IPS DF 6.9 (cell line): ENCODE measurements at places on chromosomes 5 and 9.

DNA sequence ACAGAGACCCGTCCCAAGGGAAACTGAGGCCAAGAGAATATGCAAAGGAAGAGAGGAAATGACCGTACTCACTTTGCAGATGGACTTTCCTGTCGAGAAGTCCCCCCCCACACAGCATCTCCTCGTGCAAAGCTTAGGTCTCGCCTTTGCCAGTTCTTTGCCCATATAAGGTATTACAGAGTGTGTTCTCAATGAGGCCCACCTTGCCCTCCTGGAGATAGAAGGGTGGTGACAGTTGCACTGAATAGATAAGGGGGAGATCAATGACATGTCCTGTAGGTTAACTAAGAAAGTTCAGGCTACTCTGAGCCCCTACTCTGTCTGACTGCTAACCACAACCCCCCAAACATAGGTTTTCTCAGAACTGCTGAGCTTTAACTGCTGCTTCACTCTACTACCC, 68.2 kb upstream of the SPTLC1 start:
- no peak for DNase-seq

DNA sequence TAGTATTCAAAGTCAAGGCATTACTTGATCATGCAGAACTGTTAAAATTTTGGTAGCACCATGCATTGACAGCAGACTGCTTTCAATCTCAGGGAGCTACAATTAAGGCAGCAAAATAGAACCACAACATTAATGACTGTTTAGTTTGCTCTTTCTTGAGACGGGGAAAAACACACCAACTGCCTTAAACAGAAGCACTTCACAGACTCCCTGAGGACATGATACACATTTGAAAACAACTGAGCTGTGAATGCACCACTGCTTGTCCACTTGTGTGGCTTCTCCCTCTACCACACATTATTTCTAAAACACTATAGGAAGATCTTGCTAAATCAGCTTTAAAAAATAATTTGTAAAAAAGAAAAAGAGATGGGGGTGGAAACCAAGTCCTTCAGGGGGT, 79.6 kb upstream of the MAST4 start:
- DNase-seq, result no peak

DNA sequence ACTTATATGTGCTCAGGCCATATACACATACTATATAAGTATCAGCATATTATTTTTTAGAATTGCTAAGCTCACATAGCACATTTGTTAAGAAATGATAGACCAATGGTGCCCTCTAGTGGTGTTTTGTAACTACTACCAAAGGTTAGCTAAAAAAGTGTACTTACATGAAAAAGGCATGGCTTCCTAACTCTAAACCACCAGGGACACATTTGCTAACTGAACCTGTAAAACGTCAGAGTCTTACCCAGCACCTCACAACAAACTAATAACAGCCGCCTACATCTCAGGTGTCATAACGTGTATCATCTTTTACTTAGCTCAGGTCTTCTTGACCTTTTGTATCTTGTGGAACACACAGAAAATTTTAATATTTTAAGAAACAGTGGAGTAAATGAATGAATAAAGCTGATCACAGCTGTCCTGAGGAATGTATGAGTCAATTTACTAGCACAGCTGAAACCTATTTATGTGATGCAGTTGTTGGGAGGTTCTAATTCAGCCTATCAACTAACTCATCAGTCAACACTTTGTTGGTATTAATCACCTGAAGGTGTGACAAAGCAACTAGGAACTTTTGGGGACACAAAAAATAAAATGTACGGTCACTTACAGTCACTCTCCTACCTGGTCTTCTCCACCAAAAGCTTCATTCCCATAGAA, 72.9 kb downstream of the BAAT start:
- DNase-seq, result peak; percentile 41

DNA sequence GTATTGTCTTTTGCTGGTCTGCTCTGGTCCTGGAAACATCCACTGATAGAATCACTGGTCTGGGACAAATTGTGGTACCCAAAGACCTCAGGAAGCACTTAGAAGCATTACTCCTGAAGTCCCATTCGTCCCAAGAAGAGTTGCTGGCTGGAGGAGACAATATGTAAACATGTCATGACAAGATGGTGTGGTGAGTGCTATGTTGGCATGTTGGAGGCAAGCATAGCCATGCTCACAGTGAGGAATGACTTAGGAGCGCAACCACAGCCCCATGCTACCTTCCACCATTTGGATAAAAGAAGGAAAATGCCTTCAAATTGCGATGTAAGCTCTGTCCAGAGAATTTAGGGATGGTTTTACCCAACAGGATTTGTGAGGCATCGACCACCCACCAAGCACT, 115.8 kb upstream of the STC2 start:
- no peak for DNase-seq

DNA sequence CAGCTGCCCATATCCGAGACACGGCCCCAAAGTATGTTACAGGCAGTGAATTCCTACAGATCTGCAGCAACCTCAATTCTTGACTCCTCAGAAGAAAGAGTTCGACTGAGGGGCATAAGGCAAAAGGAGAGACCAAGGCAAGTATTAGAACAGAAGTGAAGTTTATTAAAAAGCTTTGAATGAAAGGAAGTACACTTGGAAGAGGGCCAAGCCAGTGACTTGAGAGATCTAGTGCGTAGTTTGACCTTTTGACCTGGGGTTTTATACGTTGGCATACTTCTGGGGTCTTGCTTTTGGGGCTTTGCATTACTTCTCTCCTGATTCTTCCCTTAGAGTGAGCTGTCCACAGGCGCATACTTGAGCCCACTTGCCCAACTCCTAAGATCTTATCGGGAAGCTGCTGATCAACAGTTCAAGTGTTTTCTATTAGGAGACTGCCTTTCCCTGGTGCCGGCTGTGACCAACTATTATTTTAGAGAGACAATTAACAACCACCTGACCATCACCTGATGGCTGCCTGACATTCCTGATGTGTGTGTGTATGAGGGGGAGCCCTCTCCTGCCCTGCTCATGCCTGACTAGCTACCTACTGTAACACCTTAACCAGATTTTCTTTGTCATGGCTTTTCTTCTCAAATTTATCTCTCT, 1.5 kb upstream of the DEPDC1B start:
- no peak for DNase-seq

GRCh38 chr5:177455036-177455660, 8.5 kb downstream of the PRR7 start:
- no peak for DNase-seq

DNA sequence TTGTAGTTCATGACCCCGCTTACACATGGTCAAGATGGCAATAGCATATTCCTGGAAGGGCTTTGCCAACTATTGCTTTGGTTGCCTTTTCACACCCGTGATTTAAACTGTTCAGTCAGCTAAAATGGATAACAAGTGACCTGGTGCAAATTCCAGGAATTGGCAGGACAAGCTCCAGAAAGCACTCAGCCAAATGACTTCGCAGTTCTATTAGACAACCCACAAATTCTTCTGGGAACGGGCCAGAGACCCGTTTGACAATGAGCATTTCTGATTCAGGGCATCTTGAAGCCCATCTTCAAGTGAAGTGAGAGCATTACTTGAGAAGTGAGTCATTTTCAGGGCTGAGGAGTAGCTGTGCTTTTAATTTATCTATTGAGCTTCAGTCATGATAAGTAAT, 165.0 kb downstream of the DROSHA start:
- DNase-seq, result no peak

GRCh38 chr5:57410374-57411320, 72.0 kb downstream of the ACTBL2 start:
- DNase-seq, result no peak

GRCh38 chr5:3195994-3196393, 399.6 kb upstream of the IRX1 start:
- no peak for DNase-seq

- DNase-seq, result no peak
Measured at GRCh38 chr5:160324886-160325285, 12.5 kb upstream of the CCNJL start.

- no peak for DNase-seq
Measured at GRCh38 chr5:176806137-176806536, 4.2 kb upstream of the UNC5A start.

GRCh38 chr5:13505326-13505725, 439.2 kb downstream of the DNAH5 start:
- DNase-seq, result no peak

DNA sequence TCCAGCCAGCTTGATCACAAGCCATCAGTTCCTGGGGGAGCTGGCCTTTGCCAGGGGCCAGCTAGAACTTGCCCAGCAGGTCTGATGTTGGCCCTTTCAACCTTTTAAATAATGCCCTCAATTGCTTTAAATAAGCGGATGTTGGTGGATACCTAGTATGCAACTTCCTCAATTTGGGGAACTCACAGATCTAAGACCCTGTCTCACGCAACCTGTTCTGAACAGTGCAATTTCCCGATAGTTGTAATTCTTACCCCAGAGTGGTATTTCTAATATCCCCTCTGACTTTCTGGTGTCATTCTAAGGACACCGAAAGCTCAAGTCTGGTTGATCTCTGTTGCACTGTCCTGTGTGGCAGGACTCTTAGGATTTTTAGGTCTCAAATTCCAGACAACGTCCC, 23.1 kb downstream of the GALNT12 start:
- no peak for DNase-seq

GRCh38 chr9:130661451-130662098, 2.8 kb upstream of the PRDM12 start:
- DNase-seq, result no peak

- no peak for DNase-seq
Measured at GRCh38 chr9:135073081-135073740, 14.3 kb upstream of the OLFM1 start.

DNA sequence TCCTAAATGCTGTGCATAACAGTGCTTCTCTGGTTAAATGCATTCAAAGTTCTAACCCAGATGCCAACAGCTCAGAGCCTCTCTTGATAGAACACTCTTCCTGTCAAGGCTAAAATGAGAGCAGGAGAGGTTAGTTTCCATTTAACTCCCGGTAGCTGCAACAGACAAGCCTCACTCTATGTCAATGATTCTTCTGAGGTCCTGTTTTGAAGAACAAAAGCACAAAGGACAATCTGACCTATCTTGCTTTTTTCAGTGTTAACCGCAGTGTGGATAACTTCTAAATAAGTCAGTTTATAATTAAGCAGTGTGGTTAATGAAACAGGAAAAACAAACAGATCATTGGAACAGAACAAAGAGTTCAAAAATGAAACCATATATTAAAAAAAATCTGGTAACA, 80.7 kb downstream of the ANKRD55 start:
- DNase-seq, result no peak

GRCh38 chr9:70480405-70480980, 66.0 kb upstream of the KLF9 start:
- DNase-seq, result no peak

- DNase-seq, result no peak
Measured at GRCh38 chr5:89545076-89545475, 662.1 kb upstream of the MEF2C start.

- DNase-seq, result no peak
Measured at GRCh38 chr5:131142970-131143617, 22.0 kb downstream of the HINT1 start.

DNA sequence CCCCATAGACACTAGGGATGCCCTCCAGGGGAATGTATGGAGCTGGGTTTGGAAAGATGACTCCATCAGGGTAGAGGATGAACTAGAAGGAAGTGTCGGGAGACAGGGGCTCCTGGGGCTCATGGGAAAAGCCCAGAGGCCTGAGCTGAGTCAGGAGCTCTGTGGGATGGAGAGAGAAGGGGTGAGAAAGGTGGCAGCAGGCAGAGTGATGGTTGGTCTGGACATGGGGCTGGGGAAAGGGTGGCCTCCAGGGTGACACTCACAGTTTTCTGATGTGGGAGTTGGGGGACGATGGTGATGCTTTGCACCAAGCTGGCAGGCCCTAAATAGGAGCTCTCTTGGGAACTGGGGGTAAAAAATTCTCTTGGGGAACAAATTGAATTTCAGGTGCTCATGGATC, 213.5 kb upstream of the MVB12B start:
- no peak for DNase-seq

- DNase-seq, result no peak
Measured at GRCh38 chr5:2111569-2112105, 228.9 kb upstream of the IRX4 start.

DNA sequence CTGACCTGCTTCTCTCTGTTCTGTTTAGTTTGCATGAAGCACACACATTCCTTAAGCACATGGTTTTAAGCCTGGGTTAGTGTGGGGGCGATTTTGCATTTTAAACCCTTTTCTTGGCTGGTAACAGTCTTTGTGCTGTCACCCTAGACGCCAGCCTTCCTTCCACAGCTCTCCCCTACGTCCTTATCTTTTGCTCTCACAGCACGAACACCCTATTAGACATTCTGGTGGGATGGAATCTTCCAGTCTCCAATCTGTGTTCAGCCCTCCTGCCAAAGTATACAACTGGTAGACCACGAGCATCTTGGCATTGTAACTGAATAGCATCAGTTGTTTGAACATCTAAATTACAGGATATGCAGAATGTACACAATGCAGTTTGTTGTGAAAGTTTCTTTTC, 316.9 kb upstream of the IRX2 start:
- DNase-seq, result no peak

GRCh38 chr9:135914921-135915320, 7.6 kb upstream of the CAMSAP1 start:
- no peak for DNase-seq

DNA sequence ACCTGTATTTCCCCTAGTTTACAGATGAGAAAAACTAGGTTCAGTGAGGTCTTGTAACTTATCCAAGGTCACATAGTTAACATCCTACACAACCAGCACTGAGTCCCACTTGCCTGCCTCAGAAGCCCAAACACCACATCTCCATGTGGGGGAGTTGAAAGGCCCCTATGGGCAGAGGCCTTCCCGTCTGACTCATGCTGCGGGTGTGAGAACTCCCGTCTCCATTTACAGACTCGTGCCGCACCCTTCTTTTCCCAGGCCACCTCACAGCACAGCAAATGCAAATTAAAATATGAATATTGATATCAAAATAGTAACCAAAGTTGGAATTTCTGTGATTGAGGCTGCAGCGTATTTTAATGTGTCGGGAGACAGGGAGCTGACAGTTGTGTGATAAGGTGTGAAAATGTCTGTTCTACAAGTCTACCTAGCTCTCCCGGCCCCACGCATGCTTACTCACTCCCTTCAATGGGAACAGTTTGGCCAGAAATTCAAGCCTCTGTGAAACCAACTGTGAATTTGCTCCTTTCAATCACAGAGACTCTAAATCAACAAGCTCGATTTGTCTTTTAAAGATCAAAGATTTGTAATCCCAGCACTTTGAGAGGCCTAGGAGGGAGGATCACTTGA, 90.1 kb downstream of the CRB2 start:
- no peak for DNase-seq

DNA sequence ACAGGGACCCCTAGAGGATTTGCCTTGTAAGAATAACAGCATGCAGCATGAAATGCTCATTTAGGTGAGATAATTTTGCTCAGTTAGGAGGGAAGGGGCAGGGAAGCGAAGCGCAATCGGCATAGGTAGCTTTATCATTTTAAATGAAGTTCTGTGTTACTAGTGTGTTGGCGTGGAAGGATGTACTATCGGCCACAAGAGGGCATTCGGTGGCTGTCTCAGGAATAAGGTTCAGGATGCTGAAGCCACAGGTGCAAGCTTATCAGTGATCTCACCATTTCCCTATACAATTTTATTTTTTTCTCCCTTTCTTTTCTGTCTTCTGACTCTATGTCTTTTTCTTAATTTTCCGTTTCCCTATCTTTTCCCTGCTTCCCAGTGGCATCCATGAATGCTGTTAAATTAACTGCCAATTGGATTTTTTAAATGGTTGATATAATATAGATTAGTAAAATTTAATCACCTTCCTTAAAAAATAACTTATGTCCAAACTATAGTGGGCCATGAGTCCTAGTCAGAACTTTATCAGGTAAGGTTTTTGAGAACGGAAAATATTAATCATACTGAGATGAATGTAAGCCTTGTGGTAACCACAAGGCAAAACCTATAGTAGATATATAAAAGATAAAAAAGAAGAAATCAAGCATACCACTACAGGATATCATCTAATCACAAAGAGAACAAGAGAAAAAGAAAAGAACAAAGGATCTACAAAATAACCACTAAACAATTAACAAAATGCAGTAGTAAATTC, 1.2 kb upstream of the INSL6 start:
- DNase-seq, result peak; percentile 13
